ENCODE measurements at places on chromosomes 4 and X.

- no peak for DNase-seq
Observed at GRCh38 chrX:131827935-131828334, 195.2 kb upstream of the STK26 start.

DNA sequence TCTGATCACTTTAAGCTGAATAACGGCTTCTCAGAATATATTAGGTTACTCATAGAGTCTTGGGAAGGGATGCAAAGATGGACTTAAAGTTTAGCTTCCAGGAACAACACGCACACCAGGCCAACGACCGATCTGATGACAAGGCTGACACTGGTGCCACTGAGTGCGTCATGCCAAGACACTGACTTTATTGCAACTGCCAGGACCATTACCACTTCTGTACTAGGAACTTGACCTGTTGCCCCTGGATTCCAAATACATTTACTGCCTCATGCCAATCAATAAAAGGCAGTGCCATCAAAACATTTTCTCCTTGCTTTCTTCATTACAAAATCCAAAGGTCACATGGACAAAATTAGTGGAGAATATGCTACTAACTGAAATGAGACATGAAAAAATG is 505.9 kb upstream of the CTSO start:
- DNase-seq: no peak

- no peak for DNase-seq
Observed at GRCh38 chrX:4225086-4225485, 511.6 kb upstream of the PRKX start.

DNA sequence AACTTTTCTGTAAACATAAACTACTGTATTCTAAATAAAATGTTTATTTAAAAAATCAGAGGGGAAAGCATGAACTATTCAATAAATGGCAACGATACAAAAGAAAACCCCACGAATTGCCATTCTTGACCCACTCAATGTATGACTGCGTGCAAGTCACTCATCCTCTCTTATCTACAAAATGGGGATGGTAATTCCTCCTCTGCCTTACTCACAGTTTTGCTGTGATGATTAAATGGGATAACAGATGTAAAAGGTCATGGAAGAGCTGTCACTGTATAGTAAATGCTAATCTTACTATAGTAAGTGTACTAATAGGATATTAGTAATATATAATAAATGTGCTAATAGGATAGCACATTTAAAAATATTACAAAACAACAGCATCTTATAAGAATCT is 173.4 kb downstream of the SCFD2 start:
- DNase-seq: no peak

DNA sequence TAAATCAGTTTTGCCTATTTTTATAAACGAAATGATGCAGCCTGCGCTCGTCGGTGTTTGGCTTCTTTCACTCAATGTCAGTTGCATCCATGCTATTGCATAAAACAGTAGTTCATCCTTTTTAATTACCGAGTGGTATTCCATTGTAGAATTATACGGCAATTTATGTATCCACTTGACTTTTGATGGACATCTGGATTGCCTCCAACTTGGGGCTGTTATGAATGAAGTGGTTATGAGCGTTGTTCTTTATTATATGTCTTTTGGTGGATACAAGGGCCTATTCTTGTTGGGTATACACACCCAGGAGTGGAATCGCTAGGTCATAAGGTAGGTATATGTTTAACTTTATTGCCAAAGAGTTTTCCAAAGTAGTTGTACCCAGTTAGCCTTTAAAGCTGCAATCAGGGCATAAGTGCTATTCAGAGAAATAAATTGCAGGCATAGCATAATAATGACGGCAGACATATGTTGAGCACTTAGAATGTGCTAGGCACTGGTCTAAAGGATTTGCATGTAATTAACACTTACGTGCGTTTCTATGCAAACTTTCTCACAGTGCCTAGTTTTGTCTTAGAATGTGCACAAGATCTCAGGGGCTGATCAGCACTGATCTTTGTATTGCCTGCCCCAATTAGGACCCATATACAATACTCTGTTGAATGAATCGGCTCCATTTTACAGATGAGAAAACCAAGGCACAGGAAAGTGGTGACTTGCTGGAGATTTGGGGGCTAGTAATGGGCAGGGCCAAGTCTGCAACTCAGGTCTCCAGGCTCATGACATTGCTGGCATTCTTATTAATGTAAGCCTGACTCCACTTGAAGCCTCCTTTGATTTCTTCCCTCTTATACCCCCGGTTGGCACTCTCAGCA is 407.0 kb downstream of the BCOR start:
- no peak for DNase-seq

- no peak for DNase-seq
Observed at GRCh38 chr4:171142639-171143038, 670.6 kb upstream of the GALNTL6 start.

- DNase-seq: no peak
Observed at GRCh38 chrX:106201502-106202178, 33.5 kb downstream of the PWWP3B start.

- DNase-seq: no peak
Observed at GRCh38 chr4:15325987-15326386, 101.8 kb upstream of the C1QTNF7 start.

GRCh38 chr4:127656047-127656680 is 23.4 kb downstream of the INTU start:
- DNase-seq: no peak

DNA sequence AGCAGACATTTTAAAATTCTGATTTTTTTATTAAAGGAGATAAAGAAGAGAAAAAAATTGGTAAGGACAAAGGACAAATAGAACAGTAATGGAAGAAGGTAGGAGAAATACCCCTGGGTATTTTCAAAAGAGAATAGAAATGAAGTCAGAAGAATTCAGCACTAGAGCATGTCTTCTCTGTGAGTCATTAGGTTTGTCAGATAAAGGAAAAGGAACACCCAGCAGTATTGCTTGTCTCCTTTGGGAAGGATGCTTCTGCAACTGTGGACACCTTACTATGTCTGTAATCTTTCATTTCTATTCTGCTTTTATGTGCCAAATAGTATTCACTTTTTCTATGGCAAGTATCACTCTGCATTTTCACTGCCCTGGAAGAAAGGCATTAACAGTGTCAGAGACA is 24.0 kb upstream of the PCDH7 start:
- peak; percentile 0 for DNase-seq

- peak; percentile 58 for DNase-seq
Observed at GRCh38 chrX:131830400-131831184, 192.5 kb upstream of the STK26 start.

DNA sequence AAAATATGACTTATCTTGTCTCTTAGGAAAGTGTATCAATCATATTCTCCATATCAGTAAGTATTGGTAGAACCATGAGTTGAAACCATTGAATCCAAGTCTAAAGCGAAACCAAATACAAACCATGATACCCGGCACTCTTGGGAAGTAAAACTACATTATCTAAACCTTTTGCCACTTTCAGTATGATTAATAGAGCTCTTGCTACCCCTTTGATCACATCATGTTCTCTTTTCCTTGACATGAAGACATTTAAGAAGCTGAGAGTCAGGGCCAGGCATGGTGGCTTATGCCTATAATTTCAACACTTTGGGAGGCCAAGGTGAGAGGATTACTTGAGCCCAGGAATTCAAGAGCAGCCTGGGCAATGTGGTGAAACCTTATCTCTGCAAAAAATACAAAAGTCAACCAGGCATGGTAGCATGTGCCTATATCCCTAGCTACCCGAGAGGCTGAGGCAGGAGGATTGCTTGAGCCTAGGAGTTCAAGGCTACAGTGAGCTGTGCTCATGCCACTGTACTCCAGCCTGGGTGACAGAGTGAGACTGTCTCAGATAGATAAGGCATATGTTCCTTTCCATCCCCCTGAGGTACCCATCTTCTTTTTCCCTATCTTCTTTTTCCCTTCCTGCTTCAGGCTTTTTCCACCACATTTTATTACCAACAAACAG is 45.4 kb downstream of the CEP135 start:
- DNase-seq: no peak

GRCh38 chr4:12487000-12487399 is 997.1 kb downstream of the RAB28 start:
- DNase-seq: no peak

- no peak for DNase-seq
Observed at GRCh38 chrX:14448406-14448805, 80.9 kb upstream of the GLRA2 start.

DNA sequence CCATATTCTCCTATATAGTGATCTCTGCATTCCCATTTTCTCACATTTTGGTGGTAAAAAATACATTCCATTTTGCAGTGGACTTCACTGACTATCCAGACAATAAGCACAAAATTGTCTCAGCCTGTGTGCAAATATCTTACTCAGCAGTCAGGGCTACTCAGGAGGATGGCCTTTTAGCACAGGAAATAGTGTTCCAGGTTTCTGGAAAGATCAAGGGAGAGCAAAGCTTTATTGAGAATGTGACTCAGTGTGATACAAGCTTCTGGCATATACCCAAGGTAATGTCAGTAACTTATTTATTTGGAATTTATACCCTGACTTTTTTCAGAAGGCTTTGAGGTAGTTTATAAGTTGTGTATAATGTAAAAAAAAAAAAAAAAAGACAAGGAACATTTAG is 233.4 kb downstream of the TEX13A start:
- no peak for DNase-seq

DNA sequence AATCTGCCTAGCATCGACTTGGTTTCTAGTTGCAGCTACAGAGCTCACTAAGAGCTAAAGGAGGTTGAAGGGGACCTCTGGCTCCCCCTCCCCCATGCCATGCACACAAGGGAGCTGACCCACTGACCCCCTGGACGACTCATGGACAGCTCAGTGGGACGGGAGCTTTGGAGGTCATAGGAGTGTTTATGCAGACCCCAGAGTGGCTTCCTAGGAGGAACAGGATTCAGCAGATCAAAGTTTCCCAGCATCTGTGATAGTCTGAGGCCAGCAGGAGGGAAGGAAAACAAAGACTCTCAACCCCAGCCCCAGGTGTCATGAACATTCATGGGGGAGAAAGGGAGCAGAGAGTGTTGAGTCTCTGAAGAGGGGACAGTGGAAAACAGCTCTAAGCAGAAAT is 104.4 kb downstream of the ARSF start:
- no peak for DNase-seq

DNA sequence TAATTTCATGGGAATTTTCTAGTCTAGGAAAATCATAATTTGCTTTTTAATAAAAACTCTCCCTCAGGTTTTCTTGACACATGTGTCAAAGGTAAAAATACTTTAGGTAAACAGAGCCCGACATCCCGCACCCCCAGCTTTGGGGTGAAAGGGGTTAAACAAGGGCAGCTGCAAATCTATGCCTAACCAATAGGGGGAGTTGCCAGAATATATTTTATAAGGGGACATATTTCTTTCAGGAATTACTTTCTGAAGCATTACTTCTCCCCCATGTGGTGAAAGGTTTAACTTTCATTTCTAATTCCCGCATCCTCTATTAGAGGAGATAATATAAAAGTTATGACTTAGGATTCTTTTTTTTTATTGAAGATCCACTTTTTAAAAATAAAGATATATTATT is 53.9 kb upstream of the HEPH start:
- peak; percentile 8 for DNase-seq

DNA sequence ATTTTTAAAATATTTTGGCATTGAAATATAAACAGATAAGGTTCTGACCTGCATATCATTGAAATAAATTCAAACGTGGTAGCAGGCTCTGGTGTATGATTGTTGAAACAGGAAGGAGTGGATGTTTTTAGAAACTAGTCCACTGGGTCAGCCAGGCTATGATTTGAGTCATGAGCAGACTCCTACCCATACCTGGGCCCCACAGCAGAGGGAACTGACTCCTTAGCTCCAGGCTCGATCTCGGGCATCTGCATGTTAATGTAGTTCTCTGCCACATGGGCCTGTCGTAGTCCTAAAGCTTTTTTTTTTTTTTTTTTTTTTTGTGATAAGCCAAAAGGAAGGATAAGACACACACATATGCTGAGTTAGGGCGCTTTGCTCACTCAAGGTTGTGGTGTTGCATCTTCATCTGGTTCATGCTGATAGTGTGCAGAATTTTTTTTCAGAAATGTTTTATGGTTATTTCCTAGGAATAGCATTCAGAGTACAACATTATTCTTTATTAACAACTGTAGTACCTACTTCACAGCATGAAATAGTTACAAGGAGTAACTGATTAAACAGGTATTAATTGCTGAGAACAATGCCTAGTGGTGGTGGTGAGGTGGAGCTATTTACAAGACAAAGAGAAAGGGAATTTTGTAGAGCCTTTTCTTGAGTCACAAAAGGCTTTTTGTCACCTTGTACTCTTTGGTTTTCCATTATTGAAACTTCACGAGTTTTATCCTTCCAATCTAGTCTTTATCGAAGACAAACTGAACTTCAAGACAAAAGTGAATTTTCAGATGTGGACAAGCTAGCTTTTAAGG is 27.3 kb downstream of the OFD1 start:
- DNase-seq: no peak

DNA sequence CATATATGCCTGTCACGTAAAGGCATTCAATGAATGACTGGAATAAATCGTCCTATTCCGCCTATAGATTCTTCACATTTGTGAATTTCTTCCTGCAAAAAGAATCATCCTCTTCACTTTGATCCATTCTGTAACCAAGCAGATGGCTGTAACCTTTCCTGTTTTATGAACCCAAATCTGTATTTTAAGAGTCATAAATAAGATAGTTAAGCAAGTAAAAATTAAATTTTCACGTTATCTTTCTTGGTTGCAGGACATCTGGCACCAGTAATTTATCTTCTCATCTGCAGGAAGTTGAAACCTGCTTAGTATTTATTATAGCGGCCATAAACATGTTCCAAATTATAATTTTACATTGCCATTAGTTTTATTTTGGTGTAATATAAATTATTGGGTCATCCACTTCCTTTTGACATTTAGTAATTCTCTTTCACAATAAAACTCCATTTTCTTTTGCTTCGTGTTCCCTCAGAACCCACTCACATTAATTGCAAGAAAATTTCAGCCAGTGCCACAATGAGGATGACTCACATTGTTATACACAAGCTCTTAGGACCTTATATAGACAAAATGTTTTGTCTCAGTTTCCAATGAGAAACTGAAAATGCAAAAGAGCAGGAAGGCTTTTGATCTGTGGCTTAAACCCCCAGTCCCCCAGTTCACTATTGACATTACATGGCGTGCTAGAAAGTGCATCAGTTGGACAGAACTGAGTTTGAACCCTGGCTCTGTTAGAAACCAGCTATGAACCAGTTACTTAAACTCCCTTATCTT is 51.1 kb downstream of the TMEM156 start:
- DNase-seq: peak; percentile 62

- DNase-seq: peak; percentile 98
Observed at GRCh38 chr4:128354205-128354821, 66.7 kb upstream of the PGRMC2 start.

- DNase-seq: no peak
Observed at GRCh38 chrX:153595859-153596857, 2.8 kb downstream of the CCNQ start.
